CD4-positive, CD25-positive, alpha-beta regulatory T cell (primary cell): ENCODE measurements at places on chromosomes 4 and X.

DNA sequence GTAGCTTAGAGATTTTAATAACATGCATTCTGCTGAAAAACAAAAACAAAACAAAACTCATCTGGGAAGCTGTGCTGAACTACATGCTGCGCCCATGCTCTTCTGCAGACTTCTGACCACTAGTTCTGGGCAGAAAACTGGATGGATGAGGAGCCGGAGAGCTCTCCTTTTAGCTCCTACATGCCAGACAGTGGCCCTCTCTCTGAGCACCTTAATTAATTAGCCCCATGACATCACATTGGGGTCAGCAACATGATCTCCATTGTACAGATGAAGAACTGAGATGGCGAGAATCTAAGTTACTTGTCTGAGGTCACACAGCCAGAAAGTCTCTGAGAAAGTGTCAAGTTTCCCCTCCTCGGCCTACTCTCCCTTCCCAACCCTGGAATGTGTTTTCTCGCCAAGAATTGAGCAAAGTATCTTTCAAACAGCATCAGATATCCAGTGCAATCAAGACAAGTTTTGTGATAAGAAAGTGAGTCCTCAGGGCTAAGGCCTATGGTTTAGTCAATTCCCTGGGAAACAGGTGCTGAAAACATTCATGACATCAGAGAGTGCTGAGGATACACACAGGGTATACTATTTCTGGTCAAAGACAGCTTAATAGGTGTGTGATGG, 21.6 kb downstream of the SCD5 start:
- DNase-seq = no peak

GRCh38 chrX:65581661-65582339, 47.2 kb upstream of the LAS1L start:
- peak; percentile 63 for DNase-seq

- DNase-seq = no peak
Measured at GRCh38 chr4:1557221-1557597, 126.9 kb downstream of the FAM53A start.

DNA sequence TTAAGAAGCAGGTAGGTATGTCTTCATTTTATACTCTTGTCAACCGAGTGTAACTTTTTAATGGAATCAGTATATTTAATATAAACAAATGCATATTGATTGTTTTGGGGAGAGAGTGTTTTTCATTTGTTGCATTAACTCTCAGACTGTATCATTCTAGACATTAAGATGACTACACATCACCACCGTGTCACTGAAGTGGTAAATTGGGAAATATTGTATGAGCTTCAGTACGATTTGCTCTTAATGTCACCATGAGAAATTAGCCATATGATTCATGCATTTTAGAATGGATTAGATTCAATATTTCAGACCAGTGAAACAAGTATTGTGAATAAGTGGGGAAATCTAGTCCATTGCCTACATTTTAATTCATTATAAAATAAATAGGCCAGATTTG, 9.7 kb upstream of the MFAP3L start:
- no peak for DNase-seq

GRCh38 chrX:120269373-120270035, 18.9 kb downstream of the ZBTB33 start:
- no peak for DNase-seq

DNA sequence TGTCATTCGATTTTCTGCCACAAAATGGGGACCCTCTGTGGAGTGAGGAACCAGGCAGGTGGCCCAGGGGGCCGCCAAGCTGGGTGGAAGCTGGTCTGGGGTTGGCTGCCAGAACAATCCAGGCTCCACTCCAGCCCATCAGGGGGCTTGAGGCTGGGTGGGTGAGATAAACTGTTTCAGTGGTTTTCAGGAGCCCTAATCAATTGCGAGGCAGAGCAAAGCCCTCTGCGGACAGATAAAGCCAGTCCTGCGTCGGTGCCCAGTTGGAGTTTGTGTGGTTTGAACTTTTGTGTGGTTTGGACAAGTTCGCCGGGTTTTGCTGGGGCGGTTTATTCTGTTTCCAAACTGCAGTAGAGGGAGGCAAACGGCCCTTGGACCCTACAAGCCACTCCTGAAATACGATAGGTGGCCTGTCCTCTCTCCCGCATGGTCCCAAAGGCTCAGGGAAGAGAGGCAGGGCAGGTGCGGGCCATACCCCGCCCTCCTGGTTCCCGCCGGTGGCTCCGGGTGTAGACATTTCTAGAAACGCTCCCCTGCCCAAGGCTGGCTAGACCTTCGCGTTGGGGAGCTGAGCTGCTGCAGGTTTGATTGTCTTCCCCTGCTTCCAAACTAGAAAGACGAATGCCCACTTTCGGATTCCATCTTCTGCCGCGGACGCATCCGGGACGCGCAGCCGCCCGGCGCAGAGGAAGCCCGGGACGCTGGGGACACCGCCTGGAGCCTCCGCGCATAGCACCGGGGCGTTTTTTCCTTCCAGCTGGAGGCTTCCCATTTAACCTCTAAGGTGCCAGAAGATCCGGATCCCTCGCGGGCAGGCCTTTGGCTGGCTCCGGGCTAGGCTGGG, 169.0 kb upstream of the BCOR start:
- DNase-seq = peak; percentile 45

- DNase-seq = peak; percentile 76
Measured at GRCh38 chr4:2364654-2365053, 53.8 kb downstream of the ZFYVE28 start.

DNA sequence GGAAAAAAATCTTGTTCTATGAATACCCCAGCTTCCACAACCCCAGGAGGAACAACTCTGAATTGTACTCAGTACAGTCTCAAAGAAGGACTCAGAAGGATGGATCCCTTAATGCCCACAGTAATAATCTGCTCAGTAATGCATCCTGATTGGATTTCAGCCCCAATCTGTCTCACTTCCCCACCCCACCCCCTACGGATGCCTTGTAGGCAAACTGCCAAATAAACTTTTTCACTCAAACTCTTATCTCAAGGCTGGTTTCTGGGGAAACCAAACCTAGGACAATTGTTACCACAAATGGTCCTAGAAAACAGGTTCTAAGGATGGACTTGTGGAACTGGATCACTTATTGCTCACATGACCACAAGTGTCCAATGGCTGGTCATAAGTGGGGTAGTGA, 1021.8 kb upstream of the INTU start:
- no peak for DNase-seq

DNA sequence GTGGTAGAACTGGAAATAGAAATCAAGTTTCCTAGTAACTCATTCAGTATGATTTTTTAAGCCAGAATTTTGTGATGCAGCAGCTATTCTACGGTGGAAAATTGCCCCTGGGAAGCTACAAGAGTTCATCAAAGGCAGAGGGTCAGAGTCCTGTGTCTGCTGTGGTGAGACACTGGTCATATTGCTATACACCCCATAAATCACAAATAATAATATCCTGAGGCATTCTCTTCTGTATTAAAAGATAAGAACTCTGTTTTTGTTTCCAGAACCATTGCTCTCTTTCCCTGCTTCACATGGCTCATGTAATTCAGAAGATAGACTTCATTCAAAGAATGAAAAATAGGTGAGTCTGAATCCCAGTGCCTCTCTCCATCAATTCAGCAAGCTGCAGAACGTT, 188.8 kb upstream of the NOCT start:
- no peak for DNase-seq

GRCh38 chr4:75555294-75556164, at the start of gene ODAPH:
TSS of gene ODAPH (plus strand) at chr4:75556066. CDS start at chr4:75556083, 17 bp downstream.
- no peak for DNase-seq

DNA sequence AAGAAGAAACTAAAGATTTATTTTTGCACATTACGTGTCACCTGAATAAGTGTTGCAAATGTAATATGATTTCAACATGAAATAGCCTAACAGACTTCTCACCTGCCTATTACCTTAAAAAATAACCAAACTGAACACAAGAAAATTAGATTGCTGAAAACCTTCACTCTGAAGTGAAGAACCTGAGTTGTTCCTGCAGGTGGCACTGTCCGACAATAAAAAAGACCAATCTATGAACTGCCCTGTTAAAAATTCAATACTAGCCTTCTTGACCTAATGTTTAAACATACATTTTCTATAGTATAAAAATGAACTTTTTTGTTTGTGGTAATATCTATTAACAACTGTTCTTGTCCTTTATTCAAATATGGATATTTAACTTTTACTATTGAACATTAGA, 69.2 kb upstream of the PNPLA4 start:
- DNase-seq = peak; percentile 47

- DNase-seq = no peak
Measured at GRCh38 chr4:157572284-157572683, 351.8 kb downstream of the GRIA2 start.

GRCh38 chr4:38482696-38483095, 181.3 kb upstream of the KLF3 start:
- DNase-seq = peak; percentile 13

GRCh38 chr4:99803566-99804101, 13.0 kb upstream of the DAPP1 start:
- no peak for DNase-seq

DNA sequence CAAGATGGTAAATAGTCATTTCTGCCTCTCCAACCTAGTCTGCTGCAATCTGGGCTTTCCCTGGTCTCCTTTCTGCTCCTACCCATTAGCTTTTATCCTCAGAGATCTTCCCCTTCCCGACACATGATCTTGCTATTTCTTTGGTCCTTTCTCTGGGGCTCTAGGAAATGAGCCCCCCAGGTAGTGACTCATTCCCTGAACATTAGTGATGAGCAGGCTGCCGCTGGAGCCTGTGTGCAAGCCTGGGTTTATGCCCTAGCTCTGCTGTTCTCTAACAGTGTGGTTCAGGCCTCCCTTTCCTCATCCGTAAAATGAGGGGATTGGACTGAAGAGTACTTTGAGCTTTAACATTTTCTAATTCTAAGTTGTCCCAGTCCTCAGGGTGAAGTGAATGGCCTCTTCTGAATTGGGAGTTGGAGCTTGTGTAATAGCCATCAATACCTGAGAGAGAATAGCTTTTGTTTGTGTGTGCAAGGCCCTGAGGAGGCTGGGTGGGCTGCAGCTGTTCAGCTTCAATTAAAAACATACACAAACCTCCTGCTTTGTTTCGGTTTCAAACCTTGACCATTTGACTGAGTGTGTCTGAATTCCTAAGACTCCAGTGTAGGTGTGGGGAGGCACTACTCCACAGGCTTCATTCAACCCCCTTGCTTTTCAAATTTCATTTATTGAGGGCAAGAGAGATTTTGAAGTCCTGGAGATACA, 115.6 kb upstream of the SCML1 start:
- no peak for DNase-seq

DNA sequence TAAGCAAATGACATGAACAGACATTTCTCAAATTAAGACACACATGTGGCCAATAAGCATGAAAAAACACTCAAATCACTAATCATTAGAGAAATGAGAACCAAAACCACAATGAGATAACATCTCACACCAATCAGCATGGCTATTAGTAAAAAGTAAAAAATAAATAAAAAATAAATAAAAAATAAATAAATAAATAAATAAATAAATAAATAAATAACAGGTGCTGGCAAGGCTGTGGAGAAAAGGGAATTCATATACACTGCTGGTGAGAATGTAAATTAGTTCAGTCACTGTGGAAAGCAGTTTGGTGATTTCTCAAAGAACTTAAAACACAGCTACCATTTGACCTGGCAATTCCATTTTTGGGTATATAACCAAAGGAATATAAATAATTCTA, 167.1 kb upstream of the CNKSR2 start:
- DNase-seq = no peak

- no peak for DNase-seq
Measured at GRCh38 chr4:89661173-89661899, 175.6 kb downstream of the SNCA start.

- no peak for DNase-seq
Measured at GRCh38 chr4:85793233-85793585, 318.3 kb downstream of the ARHGAP24 start.

GRCh38 chrX:69050051-69050765, 115.0 kb downstream of the PJA1 start:
- no peak for DNase-seq
